ENCODE measurements at places on chromosomes 4 and X.

DNA sequence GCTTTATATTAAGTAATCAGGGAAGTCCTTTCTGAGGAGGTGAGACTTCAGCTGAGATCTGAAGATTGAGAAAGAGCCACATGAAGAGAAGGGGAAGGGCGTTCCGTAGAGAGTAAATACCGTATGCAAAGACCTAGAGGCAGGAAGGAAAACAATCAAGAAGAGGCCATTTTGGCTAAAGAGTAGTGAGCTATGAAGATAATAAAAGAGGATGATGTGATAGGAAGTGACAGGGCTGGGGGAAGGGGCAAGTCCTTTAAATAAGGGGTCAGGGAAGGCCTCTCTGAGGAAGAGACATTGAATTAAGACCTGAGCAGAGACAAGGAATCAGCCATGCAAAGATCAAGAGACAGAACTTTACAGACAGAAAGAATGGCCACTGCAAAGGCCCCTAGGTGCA lies 86.2 kb downstream of the ZIC3 start:
- DNase-seq, result no peak

GRCh38 chrX:141904262-141904661 lies 568 bp downstream of the MAGEC1 start:
- no peak for DNase-seq

DNA sequence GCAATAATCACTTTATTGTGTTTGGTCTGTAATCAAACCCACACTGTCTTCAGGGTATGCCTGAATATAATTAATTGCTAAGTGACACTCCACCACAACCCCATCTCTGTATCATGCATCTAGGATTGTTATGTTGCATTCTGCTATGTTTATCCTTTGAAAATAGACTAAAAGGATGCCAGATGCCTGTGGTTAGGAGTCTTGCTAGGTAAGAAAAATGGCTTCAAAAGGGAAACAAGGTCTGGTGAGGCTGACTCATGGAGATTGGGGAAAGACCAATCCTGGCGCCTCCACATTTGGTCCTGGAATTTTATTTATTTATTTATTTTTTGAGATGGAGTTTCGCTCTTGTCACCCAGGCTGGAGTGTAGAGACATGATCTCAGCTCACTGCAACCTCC lies 360.5 kb upstream of the SLC7A11 start:
- DNase-seq, result no peak

- DNase-seq, result no peak
Measured at GRCh38 chr4:118721752-118722151, 36.6 kb downstream of the METTL14 start.

GRCh38 chr4:3524920-3525319 lies 7.3 kb downstream of the LRPAP1 start:
- no peak for DNase-seq

DNA sequence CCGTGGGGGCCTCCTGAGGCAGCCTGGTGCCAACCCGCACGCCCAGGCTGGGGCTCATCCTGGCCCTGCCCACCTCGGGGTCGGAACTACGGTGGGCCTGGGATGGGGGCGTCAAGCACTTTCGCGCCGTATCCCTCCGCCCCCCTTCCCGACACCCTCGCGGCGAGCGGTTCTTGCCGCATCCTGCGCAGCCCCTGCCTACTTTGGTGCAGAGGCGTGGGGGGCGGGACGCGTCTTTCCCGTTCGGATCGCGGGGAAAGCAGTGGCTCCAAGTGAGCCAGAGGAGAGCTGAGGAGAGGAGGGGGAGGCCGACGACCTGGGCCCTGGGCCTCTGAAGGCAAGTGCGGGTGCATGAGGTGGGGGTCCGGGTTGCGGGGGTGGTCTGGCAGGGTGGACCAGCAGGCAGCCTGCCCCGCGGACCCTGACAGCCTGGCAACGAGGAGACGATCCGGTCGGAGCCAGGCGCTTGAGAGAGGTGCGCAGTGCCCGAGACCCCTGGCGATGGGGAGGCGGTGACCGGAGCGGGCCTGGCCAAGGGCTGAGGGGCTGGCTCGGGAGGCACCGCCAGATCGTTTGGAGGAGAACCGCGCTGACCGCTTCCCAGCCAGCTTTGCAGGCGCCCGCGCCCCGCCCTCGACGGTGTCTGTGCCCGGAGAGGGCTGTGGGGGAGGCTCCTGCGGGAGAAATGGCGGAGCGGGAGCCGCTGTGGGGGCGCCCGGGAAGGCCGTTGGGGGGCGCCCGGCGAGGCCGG lies at the start of gene GPRASP2:
Gene GPRASP2, plus strand, starts transcription at position 233 of the 751 bp plus-strand sequence. CDS start 2,422 bp downstream, outside the sequence.
- no peak for DNase-seq

GRCh38 chrX:138748480-138748879 lies 37.0 kb upstream of the FGF13 start:
- no peak for DNase-seq

- no peak for DNase-seq
Measured at GRCh38 chrX:41548411-41548810, 101.3 kb downstream of the NYX start.

GRCh38 chr4:95153182-95153581 lies 395.4 kb downstream of the BMPR1B start:
- no peak for DNase-seq

- DNase-seq, result no peak
Measured at GRCh38 chr4:122689972-122690371, 42.5 kb upstream of the BBS12 start.

DNA sequence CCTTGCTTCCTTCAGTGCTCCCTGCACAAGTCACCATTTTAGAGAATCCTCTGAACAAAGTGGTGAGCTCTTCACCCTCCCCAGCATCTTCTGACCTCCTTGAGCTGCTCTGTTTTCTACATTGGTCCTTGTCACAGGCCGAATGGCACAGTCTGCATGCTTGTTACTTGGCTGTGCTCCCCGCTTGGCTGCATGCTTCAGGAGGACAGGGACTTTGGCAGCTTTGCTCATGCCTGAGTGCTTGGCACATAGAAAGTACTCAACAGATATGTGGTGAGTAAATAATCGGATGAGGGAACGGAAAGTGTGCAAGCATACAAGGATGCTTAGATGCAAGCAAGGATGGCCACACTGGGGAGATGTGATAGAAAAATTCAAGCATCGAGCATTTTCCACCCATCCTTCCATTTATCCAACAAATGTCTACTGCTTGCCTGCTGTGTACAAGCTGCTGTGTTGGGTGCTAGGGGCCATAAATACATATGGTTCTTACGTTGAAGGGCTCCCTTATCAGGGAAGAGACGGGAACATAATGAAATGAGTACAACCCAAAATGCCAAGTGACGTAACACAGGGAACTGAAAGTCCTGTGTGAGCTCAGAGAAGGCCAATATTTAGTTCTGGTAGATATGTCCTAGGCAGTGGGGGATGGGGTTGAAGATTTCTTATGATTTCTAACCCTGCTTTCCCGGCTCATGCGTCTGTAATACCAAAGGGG lies 31.2 kb downstream of the SLC2A9 start:
- DNase-seq, result no peak

GRCh38 chrX:53316860-53317237 lies 35.5 kb upstream of the IQSEC2 start:
- no peak for DNase-seq

GRCh38 chr4:113604955-113605354 lies 156.6 kb downstream of the CAMK2D start:
- DNase-seq, result no peak

GRCh38 chr4:22496165-22496813 lies 19.6 kb downstream of the ADGRA3 start:
- DNase-seq, result no peak

- no peak for DNase-seq
Measured at GRCh38 chrX:11341274-11342201, 48.3 kb downstream of the AMELX start.

GRCh38 chr4:145865274-145865941 lies 73.2 kb downstream of the ZNF827 start:
- no peak for DNase-seq

GRCh38 chrX:101220662-101221260 lies 1.2 kb downstream of the DRP2 start:
- DNase-seq, result no peak

DNA sequence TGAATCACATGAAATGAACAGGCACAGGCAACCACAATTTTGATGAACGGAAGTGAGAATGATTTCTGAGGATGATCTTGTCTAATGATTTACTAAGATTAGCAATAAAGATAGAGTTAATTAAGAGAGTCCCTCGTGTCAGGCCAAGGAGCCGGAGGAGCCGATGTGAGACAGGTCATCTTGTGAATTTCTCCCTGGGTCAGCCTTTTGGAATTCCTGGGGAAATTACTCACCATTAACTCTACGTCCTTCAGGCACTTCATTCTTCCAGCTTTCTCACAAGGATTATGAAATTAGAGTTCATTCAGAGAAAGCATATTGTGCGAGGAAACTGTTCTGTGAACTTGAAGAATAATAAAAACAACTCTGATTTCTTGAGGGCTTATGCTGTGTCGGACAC lies 86.7 kb downstream of the PSAPL1 start:
- DNase-seq, result no peak
